ENCODE measurements at places on chromosomes 16 and 17.

DNA sequence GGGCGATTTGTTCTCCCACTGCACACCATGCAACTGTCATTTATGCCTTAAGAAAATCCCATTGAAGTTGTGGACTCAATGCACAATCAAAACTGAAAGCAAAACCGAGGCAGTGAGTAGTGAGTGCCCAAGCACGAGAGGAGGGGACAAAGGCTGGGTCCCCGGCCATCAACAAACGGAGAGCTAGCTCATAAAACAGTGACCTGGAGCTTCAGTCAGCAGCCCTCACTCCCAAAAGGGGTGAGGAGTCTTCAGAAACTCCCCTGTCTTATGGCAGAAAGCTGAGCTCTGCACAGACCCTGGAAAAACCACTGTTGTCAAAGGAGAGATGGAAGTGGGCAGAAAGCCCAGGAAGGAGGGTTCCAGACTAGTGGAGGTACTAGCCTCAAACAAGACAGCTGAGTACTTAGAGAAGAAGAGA is 96.9 kb downstream of the ADCY9 start:
- no peak for DNase-seq

DNA sequence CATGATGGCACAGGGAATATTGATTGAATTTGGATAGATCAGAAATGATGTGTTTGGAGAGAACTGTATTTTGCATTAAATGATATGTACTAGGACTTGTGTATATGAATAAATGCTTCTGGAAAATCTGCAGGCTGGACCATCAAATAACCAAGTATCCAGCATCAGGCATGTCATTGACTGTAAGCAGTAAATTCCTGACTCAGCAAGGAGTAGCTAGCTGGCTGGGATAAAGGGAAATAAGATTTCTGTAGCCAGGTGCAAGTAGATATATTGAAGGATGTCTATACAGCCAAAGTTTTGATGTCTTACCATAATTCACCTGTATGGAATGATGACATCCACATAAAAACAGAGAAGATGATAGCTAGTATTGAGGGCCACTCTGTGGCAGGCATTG is 809.6 kb downstream of the CDH11 start:
- DNase-seq, result no peak

DNA sequence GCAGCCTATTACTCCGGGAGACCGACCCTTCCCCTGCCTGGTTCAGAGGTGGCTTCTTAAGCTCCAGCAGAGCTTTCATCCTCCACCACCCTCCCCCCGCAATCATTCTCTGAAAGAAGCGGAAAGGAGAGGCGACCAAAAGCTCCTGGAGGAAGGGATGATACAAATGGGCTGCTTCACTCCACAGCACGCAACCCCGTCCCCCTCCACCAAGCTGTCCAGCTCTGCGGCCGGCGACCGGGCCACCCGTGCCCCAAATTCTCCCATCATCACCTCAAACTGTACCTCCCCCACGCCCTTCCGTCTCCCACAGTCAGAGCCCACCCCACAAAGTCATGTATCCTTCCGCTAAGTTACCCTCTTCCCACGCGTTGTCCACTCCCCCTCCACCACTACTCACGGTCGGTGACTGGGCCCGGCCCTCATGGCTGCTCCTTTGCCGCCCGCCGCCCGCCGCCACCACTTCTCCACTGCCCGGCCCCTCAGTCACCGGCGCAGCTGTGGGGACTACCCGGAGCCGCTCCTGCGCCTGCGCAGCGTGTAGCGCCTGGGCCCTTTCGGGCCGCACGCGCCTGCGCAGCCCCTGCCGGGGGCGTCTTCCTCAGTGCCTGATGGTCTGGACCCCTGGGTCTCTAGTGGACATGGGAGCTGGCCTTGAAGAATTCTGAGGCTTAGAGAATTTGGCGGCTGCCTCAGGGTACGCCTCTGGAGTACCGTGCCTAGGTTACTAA is at the start of gene FAM222B:
FAM222B (minus strand) TSS at position 509 of the 731 bp plus-strand sequence. CDS start 76,123 bp downstream, outside the sequence.
- peak; percentile 92 for DNase-seq

GRCh38 chr17:3826191-3826590 is 19.9 kb downstream of the NCBP3 start:
- no peak for DNase-seq

DNA sequence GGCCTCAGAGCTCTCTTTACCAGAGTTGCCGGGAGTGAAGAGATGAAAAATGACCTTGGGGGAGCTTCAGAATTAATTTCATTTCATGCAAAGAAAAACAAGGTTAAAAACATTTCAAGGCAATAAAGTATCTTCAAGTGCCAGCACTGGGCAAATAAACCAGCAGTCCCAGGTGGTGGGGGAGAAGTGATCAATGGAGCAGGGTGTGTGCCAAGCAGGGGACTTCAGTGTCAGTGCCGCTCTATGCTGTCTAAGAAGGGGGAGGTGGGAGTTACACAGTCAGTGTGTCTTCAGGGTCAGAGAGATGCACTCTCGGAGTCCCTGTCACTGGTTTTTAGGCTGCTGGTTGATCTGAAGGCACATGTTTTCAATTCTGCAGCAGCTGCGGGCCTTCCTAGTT is 57.2 kb upstream of the MGAT5B start:
- no peak for DNase-seq

GRCh38 chr17:8552577-8553320 is 77.8 kb downstream of the MYH10 start:
- no peak for DNase-seq

DNA sequence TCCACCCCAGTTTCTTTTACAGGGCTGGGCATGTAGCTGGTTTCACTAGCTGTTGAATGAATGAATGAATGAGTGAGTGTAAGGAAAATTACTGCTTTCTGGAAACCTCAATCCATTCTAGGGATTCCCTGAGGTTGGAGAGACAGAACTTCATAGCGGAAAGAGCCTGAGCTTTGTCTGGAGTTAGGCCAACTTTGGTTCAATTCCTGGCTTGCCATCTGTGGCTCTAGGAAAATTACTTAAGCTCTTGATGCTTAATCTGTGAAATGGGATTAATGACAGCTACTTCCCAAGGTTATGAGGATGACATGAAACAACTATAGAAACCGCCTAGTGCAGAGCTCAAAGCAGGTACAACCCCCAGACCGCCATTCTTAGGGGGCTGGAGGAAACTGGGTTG is 76.3 kb upstream of the AXIN2 start:
- DNase-seq, result no peak

DNA sequence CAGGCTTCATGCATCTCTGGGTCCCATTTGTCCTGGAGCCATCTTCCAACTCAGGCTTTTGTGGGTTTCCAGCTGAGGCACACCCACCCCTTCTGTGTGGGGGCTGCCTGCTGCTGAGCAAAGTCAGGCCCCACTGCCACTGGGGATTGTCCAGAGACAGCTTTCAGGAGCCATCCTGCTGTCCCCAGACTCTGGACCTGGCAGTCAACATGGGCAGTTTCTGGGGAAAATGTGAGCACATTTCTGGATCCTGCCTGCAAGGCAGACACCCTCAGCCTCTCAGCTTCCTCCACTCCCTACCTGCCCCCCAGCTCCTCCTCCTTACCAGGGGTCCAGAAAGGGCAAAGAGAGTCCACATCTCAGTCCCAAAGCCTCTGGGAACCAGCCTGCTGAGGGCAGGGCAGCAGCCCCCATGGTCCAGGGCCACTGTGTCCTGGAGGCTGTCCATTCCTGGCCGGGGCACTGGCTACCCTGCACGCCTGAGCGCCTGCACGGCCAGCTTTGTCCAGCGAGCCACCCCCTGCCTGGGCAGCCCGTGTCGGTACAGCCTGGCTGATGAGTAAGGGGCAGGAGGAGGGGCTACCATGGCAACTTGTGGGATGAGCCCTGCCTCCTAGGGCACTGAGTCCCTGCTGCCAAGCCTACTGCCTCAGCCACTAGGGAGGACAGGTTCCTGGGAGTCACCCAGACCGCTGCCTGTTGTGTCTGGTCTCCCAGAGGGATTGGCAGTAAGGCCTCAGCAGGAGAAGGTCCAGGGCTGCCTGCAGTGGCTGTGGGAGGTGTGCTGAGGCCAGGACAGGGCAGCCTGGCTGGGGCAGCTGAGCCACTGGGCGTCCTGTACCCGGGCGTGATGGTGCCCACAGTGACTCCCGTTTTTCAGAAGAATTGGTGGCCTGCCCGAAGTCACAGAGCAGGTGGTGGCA is at the start of gene SLC47A2:
SLC47A2 (minus strand) TSS at position 477 of the 923 bp plus-strand sequence; CDS start at position 448, 29 bp downstream.
- DNase-seq, result no peak

GRCh38 chr16:72858665-72859493 is 189.0 kb downstream of the ZFHX3 start:
- DNase-seq, result no peak

- DNase-seq, result no peak
Observed at GRCh38 chr16:28189245-28189644, 22.5 kb downstream of the XPO6 start.

DNA sequence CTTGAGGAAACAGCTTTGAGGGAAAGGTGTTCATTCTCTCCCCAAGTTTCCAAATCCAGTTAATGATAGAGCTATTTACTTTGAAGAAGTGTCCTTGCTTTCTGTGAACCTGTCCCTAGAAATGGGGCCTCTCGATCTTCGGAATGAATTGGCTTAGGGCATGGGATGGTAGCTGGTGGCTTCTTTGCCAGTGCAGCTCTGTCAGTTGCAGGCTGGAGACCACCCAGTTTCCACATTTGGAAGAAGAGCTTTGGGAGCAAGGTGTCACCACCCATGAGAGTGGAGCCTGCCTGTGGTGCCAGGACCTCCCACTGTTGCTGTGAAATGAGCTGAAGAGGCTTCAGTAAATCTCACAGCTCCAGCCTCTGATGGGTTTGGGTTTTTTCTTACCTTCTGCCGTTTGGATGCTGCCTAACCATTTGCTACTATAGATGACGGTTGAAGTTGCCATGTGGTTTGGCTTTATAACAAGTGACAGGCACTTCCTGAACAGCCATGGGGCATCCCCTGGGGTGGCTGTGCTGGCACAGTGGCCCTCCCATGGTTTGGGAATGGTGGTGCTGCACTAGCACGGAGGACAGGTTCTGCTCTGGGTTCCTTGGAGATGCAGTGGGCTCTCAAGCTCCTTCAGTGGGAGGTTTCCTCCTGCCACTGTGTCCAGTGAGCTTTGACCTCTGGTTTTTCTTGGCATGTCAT is 19.5 kb upstream of the SLC5A10 start:
- no peak for DNase-seq

- DNase-seq, result peak; percentile 48
Observed at GRCh38 chr17:77315551-77316190, 174.9 kb downstream of the SEC14L1 start.

DNA sequence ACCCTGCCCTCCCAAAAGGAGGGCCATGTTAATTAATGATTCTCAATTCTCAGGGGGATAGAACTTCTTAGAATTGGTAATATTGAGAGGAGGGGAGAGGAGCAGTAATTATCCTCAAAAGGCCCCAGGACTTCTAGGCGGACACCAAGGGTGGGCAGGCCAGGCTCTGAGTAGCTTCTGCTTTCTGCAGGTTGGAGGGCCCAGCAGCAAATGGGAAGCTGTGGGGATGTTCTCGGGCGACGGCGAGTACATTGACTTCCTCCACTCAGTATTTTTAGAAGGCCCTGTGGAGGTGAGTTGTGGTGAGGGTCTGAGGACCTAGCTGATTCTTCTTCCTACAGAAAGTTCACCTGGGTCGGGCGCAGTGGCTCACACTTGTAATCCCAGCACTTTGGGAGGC is 57.5 kb downstream of the DNAH2 start:
- no peak for DNase-seq

- DNase-seq, result no peak
Observed at GRCh38 chr16:31700200-31700529, 172.5 kb downstream of the AHSP start.

DNA sequence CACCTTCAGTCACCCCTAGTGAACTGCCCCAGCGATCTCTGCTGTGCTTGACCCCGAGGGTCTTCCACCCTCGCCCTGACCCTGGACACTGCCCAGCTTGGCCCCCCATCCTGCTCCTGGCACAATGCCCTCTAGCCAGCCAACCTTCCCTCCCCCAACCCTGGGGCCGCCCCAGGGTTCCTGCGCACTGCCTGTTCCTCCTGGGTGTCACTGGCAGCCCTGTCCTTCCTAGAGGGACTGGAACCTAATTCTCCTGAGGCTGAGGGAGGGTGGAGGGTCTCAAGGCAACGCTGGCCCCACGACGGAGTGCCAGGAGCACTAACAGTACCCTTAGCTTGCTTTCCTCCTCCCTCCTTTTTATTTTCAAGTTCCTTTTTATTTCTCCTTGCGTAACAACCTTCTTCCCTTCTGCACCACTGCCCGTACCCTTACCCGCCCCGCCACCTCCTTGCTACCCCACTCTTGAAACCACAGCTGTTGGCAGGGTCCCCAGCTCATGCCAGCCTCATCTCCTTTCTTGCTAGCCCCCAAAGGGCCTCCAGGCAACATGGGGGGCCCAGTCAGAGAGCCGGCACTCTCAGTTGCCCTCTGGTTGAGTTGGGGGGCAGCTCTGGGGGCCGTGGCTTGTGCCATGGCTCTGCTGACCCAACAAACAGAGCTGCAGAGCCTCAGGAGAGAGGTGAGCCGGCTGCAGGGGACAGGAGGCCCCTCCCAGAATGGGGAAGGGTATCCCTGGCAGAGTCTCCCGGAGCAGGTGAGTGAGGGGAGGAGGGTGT is at the start of gene TNFSF13:
TNFSF13 (plus strand) TSS at position 207 of the 776 bp plus-strand sequence; CDS start at position 497, 290 bp downstream.
- no peak for DNase-seq

Data from activated naive CD4-positive, alpha-beta T cell treated with anti-CD3 and anti-CD28 coated beads, Interleukin-2, amount 50 U/mL, for 72 hours (primary cell).